Esophagus mucosa (tissue), 1 donor: ENCODE measurements at places on chromosomes 4 and X. TPM values are rescaled to one million over a fixed set of nuclear protein-coding genes. Genes with fewer than 3 reads are reported as not detected.

C1QTNF7 gene
- total RNA-seq = 0.52 TPM

UGT2A1 gene
- not detected for total RNA-seq

SULT1B1 gene
- total RNA-seq = 1.3 TPM

EVC gene
- total RNA-seq = 5.8 TPM

LRP2BP gene
- total RNA-seq = 0.60 TPM

LINC00632 gene
- 3.1 TPM for total RNA-seq

SLC7A11 gene
- 16.3 TPM for total RNA-seq

DNA sequence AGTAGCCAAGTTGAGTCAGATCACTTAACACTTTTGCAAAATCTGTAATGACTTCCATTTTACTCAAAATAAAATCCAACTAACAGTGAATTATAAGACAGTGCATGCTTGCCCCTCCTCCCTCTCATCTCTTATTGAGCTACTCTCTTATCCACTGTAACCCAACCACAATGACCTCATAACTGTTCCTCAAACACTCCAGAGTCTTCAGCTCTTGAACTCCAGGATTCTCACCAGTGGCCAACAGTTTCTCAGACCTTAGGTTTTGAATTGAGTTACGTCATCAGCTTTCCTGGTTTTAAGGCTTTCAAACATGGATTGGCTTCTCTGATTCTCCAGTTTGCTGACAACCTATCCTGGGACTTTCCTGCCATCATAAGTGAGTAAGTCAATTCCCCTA, 938.3 kb downstream of the RAB28 start:
- no peak for ATAC-seq

DNA sequence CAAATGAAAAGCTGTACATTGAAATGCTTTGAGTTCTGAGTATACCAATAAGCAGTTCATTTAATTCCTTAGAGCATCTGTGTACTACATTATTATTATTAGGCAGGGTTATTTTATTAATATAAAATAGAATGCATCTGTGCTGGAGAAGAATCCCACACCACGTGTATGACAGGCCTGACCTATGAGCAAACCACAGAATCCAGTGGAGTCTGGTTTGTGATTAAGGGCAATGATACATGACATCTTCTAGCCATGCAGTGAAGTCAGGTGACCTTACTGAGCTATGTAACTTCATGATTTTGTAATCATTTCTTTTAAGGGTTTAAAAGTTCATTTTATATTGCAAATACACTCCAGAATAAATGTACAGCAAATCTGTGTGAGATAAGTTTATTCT, 1165.0 kb upstream of the TENM3 start:
- ATAC-seq = no peak

DNA sequence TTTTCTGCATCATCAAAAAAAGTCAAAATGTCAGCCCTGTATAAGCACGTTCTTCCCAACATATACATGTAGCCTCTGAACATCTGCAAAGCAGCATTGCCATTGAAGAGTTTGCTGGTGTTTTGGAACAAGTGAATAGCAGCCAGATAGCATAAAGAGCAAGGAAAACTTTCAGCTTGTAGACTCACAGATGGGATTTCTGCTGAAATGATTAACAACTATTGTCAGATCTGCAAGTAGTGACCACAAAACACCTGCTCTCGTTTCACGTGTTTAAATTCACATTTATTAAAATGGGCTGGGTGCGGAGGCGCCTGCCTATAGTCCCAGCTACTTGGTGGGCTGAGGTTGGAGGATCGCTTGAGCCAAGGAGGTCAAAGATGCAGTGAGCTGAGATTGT, 123.7 kb downstream of the SPRY1 start:
- no peak for ATAC-seq

GRCh38 chrX:40174854-40175510, 77.2 kb upstream of the BCOR start:
- peak; percentile 38 for ATAC-seq

DNA sequence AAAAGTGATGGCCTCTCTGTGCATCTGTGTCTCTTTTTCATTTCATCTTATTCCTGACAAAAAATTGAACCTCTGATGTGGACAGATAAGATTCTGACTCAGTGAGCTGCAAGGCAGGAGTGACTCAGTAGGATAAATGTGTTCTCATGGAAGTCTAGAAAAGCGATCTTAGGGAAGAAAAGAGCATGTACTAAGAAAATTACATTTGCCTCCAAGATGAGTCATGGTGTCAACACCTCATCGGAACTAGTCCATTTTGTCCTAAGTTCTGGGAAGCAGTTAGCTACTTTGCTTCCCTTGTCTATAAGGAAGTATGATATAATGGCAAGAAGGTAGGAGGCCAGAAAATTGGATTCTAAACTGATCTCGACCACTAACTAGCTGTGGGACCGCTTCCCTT, 83.5 kb upstream of the AFF2 start:
- no peak for ATAC-seq

DNA sequence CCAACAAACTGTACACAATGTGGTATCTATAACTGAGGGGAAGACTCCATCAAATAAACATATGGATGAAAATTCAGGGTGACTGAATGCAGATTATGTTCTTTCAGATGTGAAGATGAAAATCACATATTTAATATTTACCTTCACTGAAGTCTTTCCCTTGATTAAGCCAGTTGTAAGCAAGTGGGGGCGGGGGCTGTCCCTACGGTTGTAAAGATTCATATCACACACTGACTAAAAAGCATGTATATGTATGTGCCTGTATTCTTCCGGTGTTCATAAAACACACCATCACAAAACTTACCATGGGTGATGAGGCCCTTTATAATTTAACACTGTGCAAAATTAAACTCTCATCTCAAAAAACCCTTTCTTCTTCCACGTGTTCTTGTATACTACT, 1.3 kb downstream of the TAB3 start:
- no peak for ATAC-seq

DNA sequence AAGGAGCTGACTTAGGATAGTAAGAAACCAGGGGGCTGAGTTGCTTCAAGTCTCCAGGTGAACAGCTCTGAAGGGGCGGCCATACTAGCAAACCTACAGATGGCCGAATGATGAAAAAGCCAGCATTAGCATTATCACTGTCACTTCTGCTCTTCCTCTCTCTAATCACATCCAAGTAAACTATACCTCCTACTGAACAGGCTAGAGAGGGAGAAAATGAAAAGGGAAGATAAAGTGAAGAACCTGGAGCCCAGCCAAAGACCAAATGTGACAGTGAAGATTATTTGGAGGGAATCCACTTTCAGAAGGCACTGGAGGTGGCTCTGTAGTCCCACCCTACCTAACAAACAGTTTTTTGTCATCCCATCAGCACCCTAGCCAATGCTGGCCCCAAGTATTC, 50.4 kb upstream of the PRPS1 start:
- ATAC-seq = no peak

GRCh38 chr4:78602334-78602733, 50.8 kb downstream of the ANXA3 start:
- ATAC-seq = no peak

- no peak for ATAC-seq
These were observed 580.8 kb upstream of the FTHL17 start for GRCh38 chrX:31652650-31653049.

DNA sequence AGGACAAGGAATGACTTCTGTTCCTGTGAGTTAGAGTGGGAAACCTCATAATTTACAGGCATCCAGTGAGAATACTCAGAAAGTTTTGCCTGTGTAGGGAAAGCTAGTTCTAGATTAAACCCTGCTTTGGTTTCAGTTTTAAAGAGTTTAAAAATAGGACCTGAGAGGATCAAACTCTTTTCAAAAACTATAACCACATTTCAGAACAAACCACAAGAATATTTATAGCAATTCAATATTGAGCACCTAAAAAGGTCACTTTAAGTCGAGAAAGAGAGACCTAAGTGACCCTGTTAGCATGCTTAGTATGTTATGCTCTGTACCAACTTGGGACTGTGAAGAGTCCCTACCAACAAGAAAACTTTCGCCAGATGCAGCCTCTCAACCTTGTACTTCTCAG, 17.4 kb upstream of the PWWP3B start:
- ATAC-seq = no peak

DNA sequence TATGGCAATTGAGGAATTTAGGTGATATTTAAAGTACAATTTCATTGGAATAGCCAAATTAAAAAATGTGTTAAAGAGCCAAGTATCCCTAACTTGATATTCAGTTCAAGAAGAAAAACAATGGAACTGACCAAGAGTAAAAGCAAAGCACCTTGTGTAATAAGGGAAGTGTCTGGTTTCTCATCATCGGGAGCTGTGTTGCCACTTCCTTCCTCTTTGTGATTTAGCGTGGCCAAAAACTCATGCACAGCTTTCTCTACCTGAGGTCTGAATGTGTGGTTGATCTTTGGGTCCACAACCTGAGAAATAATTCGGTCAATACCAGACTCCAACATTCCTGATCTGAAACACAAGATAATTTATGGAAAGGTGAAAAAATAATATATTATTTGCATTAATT, 12.4 kb downstream of the BOD1L1 start:
- no peak for ATAC-seq

DNA sequence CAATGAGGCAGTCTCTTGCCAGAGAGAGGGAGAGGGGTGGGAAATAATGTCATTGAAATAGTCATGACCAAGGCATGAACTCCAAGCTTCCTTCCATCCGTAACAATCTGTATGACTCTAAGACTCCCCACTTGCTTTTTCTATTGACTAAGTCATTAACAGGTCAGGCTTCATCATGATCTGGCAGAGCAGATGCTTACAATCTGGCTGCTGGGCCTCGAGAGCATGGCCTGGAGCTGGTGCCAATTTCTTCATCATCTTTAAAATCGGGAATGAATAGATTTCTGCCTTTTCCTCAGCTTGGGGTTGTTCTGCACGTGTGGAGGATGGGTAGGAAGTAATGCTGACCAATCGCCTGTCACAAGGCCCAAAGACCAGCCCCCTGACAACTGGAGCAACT, 280.6 kb upstream of the CLNK start:
- ATAC-seq = no peak

DNA sequence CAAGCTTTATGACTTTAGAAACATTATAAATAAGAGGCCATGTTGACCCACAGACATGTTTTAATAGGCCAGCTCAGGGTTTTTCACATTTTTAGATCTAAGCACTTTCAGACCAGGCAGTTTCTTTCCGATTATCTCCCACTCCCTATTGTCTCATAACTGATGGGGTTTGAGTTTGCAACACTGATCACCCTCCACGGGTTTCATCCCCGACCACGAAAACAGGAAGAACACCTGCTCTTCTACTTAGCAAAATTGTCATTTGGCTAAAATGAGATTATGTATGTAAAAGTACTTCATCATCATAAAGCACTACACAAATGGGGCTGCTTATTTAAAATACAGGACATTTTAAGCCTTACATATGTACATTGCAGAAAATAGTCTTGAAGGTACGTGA, 407.9 kb downstream of the HNRNPD start:
- no peak for ATAC-seq

- ATAC-seq = no peak
These were observed 333.3 kb downstream of the DCTD start for GRCh38 chr4:182583703-182584415.

GRCh38 chrX:24178441-24178840, 28.9 kb downstream of the ZFX start:
- no peak for ATAC-seq

DNA sequence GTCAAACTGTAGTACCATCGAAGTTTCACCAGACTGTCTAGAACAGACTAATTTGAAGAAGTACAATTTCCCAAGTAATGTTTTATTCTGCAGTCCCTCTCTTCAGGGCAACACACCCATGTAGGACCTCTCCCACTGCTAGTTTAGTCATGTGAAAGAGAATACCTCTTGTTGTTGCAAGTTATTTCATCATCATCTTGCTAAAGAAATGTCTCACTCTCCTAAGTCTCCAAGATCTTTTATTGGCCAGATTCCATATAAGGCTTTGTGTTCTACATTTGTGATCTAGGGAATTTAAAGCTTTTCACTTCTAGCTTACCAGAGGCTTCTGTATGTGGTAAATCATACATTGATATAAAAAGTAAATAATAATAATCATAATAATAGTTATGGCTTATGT, 745.3 kb upstream of the MAGEB2 start:
- ATAC-seq = peak; percentile 86

DNA sequence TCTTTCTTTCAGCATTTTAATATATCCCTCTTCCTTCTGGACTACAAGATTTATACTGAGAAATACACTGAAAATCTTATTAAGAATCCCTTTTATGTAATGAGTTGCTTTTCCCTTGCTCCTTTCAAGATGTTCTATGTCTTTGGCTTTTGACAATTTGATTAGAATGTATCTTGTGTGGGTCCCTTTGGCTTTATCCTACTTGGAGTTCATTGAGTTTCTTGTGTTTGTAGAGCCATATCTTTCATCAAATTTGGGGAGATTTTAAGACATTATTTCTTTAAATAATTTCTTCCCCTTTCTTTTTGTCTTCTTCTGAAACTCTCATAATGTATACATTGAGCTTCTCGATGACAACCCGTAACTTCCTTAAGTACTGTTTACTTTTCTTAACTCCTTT, 739.9 kb upstream of the AMOT start:
- no peak for ATAC-seq

DNA sequence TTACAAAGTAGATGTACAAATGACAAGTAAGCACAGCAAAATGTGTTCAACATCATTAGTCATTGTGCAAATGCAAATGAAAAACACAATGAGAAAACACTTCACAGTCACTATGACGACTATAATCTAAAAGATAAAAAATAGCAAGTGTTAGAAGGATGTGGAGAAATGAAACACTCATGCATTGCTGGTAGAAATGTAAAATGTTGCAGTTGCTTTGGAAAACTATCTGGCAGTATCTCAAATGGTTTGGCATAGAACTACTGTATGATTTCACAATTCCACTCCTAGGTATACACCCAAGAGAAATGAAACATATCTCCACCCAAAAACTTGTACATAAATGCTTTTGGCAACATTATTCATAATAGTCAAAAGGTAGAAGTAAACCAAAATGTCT, 459.7 kb upstream of the TRAM1L1 start:
- no peak for ATAC-seq

DNA sequence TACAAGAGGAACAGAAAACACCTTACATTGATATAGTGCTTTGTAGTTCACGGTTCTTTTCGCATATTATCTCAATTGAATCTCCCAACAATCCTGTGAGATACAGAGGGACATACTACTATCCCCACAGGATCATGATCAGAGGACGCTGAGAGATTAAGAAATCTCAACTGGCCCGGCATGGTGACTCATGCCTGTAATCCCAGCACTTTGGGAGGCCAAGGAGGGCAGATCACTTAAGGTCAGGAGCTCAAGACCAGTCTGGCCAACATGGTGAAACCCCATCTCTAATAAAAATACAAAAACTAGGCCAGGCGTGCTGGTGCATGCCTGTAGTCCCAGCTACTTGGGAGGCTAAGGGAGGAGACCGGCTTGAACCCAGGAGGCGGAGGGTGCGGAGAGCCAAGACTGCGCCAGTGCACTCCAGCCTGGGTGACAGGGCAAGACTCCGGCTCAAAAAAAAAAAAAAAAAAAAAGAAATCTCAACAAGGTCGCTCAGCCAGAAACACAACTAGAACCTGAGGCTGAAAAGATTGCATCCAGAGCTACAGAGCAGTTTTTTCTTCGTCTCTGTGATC, 7.4 kb downstream of the APOO start:
- no peak for ATAC-seq

DNA sequence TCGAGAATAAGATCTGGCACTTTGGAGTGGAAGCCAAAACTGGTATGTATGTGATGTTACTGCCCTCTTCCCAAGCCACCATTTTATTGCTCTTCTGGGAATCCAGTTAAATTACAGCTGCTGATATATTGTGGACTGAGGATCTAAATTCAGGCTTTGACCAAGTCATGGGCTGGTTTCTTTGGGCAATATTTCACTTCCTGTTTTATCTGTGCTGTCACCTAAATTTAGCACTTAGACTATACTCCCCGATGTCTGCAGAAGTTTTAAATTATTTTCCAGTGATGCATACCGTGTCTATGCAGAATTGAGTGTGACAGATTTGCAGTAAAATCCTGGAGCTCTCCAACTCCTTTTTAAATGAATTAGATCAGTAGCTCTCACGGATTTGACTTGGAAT, 100.0 kb downstream of the TEX13A start:
- ATAC-seq = no peak
